ENCODE measurements at places on chromosomes 12 and 14.

DNA sequence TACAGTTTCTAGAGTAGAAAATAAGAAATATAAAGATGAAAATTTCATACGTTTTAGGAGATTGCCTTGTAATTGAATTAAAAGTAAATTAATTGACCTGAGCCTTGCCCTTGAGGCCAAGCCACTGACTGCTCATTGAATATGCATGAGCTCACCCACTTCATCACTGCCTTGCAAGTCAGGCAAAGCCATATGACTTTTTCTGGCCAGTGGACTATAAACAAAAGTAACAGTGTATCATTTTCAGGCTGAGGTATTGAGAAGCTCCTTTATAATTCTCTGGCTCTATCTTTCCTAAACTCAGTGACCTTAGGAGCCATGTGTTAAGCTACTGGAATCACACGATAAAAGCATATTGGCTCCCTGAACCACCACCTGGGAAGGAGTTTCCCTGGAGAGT lies 369.3 kb downstream of the NUAK1 start:
- no peak for DNase-seq

DNA sequence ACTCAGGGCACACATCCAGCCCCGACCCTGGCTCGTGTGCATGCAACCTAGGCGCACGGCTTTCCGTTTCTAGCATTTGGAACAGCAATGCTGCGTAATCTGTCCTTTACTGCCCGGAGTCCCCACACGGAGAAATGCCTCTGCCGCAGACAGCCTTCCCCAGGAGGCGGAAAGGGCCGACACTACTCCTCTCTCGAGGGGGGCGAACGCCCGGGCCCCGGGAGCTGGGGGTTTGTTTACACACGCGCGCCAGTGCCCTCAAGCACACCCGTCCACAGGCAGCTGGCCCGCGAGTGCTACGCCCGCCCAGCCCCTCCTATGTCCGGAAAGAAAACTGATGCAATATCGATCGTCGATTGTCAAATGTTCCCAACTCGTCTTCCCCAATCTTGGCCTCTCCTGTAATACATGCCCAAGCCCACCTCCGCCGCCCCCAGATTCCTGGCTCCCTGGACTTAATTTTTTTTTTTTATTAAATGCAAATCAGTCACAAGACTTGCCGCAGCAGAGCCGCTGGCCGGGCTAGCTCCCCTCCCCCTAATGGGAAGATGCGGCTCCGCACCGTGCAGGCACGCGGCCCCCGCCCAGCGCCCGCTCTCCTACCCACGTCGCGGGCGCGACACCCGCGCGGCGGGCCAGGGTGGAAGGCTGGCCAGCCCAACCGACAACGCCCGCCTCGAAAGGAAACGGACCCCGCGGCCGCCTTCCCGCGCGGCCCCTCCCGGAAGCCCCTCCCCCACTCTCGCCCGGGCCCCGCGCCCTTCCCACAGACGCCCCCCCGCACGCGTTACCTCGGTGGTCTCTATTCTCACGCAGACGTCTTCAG lies 642 bp downstream of the SLC38A2 start:
- peak; percentile 63 for DNase-seq

DNA sequence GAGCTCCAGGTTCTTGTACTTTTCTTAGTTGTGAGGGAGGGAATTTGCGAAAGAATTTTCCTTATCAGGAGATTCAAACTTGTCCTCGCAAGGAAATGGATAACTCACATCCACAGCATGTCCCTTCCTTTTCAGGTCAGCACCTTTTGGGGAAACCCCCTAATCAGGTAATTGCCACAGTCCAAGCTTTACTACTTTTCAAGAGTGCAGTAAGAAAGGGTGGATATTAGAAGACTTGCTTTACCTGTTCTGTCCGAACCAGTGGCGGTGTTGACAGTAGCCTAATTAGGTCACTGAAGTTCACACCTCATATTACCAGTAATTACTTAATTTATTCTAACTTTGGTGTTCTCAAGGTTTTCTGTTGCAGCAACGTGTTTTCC lies 6.7 kb upstream of the C12orf50 start:
- no peak for DNase-seq

GRCh38 chr12:67827820-67828383 lies 161.3 kb upstream of the IFNG-AS1 start:
- peak; percentile 76 for DNase-seq

DNA sequence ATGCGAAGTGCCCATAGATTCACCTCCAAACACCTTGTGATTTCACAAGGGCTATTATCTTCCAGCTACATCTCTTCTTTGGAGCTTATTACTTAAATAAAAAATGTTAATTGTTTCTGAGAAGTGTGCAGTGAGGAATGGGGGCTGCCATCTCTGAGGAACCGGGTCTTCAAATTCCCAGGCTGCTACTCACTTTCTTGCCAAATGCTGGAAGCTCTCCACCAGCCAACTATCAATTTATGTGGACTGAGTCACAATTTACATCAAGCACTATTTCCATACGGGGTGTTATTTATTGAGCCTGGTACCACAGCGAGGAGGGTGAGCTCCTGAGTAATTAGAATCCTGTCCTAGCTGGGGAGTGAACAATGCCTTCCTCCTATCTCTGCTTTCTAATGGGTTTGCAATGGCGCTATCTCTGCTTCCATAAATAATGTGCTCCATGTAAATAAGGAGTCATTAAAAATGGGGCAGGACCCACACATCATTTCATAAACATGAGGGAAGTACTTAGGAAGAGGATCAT lies 898.3 kb downstream of the VRK1 start:
- DNase-seq, result no peak

DNA sequence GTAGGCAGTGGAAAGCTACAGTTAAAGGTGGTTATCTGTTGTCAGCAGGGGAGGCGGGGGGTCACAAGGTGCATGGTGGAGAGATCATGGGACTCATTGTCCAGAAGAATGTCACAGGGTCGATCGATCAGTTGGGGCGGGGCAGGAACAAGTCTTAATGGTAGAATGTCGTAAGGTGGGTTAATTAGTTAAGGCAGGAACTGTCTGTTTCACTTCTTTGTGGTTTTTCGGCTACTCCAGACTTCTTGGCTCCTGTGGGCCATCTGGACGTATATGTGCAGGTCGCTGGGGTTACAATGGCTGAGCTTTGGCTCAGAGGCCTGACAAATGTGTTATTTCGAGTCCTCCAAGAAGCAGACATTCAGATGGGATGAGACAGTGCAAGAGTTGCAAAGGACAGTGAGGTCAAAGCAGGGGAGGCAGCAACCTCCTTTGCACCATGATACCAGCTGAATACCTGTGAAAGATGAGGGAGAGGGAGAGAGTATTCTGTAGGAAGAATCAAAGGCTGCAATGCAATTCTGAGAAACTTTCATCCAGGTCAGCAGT lies 246.9 kb upstream of the TMEM132C start:
- DNase-seq, result no peak
